ENCODE measurements at places on chromosomes 2 and 18.

DNA sequence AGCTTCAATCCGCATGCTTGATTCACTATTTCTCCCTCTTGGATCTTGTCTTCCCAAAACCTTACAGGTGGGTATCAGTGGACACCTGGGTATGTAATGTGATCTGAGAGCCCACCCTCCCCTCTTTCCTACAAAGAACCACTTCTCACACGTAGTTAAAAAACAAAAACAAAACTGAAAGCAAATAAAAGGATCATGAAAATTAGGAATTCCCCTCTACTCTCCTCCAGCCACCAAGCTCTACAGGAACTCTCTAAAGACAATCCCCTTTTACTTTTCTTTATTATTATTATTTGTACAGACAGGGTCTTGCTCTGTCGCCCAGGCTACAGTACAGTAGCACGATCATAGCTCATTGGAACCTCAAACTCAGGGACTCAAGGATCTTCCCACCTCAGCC lies 40.8 kb upstream of the MYO1B start:
- DNase-seq = no peak

DNA sequence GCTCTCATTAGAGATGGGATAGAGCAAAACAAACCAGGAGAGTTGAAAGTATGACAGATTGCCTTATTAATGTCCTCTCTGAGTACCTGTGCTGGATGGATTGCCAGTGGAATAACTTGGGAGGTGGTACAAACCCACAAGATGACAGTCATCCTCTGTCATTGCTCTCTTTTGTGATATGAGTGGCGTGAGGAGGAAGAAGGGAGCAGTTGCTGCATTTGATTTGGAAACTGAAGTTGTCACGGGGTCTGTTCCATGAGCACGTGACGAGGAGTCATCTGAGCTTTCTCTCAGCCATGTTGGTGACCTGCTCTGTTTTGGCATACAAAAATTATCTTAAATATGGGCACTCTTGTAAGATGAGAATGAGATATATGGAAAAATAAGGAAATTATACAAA lies 204.9 kb downstream of the FAM210A start:
- DNase-seq = no peak

DNA sequence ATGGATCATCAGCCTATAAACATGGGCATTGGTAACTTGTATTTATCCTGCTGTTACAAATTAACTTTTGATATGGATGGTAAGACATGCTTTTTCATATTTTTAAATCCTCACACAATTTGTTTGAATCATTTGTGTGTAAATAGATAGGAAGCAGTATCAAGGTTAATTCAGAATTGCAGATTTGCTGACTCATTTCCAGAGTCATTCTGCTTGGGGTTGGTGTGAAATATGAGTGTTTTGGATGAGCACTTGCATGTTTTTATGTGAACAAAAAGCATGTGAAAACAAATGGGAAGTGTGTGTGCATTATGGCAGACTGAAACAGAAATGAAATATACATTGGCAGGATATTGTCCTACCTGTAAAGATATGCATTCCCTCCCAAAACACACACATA lies 11.8 kb downstream of the CCDC85A start:
- no peak for DNase-seq

DNA sequence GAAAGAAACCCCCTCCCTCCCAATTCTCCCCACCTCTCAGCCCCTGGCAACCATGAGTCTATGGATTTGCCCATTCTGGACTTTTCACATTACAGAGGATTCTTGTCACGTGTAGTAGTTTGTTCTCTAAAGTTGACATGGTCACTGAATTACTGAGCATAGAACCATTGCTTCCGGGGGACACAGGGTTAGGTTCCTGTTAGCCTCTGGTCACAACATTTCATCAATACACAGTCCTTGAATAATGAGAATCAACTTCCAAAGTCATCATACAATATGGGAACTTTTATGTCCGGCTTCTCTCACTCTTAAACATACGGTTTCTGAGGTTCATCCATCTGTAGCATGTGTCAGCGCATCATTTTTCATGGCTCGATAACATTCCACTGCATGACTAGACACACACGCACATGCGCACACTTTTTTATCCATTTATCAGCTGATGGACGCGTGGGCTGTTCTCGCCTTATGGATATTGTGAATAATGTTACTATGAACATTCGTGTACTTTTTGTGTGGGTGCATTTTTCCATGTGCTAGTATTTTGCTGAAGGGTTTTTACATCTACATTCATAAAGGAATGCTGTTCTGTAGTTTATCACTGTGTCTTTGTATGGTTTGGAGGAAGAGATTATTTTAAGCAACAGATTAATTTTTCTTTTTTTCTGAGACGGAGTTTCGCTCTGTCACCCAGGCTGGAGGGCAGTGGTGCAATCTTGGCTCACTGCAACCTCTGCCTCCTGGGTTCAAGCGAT lies 48.1 kb downstream of the PARD6G start:
- no peak for DNase-seq

DNA sequence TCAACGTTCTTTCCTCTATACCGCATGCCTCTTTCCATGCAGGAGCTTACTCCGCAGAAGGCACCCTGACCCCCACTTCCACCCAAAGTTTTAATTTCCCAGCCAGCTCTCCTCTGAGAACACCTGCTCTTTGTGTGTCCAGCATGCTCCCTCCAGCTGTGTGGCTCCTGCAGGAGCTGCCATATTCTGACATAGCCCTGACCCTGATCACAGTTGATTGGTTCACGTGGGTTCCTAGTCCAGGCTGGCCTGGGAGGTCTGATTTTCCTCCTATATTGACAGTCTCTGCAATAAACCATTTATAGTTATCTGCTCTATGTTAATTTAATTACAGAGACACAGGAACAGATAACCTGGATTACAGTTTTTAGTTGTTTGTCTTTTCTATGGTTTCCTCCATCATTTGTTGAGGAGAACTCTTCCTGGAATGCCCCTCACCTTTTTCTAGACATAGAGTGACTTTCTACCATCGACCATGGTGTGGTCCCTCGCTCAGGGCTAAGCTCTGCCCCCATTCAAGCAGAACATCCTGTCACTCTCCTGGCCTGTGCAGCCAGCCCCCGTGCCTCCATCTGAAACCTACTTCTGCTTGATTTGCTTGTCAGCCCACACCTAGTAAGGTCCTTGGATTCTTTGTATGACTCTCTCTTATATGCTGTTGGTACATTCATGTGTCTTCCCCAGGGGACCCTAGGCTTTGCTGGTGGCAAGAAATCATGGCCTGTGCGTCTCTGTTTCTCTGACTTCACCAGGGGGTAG lies 231.5 kb downstream of the LPIN1 start:
- DNase-seq = no peak

DNA sequence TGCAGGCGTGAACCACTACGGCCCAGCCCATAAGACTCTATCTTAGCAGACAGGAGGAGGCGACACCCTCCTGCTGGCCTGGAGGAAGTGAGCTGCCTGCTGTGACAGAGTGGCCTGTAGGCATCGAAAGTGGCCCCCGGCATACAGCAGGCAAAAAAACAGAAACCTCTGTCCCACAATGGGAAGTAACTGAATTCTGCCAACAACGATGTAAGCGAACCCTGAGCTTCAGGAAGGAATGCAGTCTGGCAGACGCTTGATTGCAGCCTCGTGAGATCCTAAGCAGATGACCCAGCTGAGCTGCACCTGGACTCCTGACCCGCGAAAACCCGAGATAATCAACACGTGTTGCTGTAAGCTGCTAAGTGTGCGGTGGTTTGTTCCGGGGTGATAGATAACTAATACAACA lies 13.6 kb downstream of the MRO start:
- no peak for DNase-seq

- DNase-seq = no peak
Observed at GRCh38 chr18:13606604-13607254, 119.6 kb downstream of the FAM210A start.

GRCh38 chr2:187826023-187826422 lies 271.8 kb upstream of the TFPI start:
- no peak for DNase-seq

- no peak for DNase-seq
Observed at GRCh38 chr2:88230911-88231310, 60.8 kb downstream of the THNSL2 start.

- DNase-seq = peak; percentile 63
Observed at GRCh38 chr2:68709421-68709911, 25.1 kb upstream of the ARHGAP25 start.

- no peak for DNase-seq
Observed at GRCh38 chr2:50782543-50782942, 249.4 kb downstream of the NRXN1 start.

DNA sequence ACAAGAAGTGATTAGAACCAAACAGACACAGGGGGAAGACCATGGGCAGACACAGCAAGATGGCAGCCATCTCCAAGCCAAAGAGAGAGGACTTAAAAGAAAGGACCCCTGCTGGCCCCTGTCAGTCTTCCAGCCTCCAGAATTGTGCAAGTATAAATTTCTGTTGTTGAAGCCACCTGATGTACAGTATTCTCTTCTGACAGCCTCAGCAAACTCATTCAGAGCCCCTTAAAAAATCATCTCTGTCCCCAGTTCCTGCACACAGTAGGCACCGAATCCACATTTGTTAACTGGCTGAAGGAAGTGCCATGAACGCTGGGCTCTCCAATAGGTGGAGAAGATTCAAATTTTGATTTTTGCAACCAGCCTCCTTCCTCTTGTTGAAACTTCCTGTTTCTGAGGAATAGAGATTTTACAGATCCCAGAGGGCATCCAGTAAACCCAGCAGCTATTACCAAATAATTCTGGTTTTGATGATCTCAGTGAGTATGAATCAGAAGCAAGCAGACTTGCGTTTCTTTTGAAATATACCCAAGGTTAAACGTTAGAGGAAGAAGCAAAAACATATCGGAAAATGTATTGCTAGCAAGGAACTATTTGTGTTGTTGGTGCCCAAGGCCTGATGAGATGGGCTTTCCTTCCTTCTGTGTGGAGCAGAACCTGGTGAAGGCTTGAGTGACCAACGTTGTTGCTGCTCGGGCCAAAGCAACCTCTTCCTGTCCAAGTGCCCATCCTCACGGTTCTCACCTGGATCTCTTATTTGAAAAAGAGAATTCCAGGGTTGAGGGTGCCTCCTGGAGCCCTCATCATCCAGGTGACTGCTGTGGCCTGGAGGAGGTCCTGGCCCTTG lies 47.7 kb upstream of the PLB1 start:
- no peak for DNase-seq

- DNase-seq = no peak
Observed at GRCh38 chr2:46197672-46198071, 99.5 kb upstream of the EPAS1 start.

DNA sequence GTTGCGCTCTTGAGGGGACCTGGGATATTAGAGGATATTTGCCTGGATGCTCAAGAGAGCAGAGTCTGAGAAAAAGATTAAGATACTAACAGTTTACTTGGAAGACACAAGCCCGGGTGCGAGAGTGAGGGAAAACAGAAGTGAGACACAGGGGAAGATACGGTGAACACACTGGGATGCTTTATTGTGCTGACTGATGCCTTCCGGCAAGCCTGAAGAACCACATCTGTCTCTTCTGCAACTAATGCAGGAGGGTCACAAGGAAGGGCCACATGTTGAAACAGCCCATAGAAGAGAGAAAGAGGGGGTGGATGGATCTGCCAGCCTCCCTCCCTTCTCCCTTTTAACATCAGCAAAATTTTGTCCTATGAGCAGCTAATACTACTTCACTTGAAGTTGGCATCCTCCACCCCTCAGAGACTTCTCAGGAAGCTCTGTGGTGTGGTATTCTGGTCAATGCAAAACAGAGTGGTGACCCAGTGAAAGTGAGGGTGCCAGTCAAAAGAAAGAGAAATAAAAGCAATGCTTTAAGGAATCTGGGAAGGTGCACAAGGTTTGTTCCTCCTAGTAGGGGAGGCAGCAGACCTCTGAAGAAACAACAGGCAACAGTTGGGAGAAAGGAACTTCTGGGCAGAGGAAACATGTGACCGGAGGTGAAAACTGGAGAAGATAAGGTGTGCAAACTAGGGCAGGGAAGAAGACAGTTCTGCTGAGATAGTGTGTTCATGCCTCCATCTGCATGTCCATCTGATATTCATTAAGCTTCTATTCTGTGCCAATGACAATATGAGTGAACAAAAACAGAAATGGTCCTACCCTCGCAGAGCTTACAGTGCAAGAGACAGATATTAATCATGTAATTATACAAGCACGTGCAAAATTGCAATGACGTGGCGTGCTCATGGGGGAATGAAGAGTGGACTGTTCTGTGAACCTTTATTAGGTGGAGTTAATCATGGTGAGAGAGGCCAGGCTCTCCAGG lies 107.1 kb downstream of the LYPD6B start:
- DNase-seq = no peak

DNA sequence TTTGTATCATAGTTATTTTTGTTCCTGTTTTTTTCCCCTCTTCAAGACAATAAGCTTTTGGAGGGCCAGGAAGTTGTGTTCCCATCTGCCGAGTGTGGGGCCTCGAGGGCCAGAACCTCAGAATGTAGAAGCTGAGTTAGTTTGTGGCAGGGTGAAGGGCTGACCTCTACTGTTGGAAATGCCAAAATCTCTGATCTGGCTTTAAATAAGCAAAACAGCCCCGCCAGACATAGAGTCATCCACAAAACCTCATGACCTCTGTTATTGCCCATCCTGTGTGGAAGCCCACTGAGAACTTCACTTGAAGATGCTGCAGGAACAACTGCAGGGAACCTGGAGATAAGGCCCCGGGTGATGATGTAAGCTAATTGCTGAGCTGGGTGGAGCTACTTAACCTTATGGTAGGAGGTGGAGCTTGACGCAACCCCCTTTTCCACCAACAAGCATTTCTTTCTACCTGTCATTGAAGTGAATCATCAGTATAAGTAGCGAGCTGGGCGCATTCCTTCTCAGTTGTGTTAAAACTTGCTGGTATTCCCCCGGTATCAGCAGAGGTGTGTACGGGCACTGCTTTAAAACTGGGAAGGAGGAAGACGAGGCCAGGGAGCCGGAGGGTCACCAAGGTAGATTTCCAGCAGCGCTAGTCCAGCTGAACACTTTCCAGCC lies 177.2 kb downstream of the NEDD4L start:
- DNase-seq = peak; percentile 38

DNA sequence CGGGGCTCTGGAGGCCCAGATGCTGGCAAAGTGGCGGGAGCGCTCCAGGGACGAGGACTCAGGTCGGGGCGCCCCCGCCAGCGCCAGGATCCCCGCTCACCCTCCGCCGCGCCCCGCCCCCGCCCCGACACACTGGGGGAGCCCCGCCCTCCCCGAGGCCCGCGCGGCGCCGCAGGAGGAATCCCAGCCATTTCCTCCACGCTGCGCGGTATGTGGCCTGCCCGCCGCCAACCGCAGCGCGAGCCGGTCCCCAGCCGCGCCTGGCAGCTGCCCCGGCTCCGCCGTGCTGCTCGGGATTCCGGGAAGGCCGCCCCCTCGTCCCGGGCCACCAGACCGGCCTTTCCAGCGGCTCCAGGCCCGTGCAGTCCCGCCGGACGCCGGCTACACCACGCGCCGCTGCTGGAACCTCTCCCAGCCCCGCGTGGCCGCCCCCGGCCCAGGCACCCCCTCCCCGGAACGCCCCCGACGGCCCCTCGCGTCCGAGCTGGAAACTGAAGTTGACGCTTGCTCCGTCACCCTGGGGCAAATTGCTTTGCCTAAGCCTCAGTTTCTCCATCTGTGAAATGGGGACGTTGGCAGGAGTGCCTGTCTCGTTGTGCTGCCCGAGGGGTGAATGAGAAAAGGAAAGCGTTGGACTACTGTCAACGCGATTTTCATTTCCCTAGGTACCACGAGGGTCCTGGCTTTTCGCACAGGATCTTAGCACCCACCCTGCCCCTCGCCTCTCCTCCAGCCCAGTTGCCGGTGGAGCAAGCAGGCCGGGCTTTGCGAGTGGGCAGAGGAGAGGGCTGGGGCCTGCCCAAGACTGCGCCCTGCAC lies 53.6 kb downstream of the PKDCC start:
- peak; percentile 81 for DNase-seq

All from iPS-NIHi11 (cell line).